Aorta (tissue), 5 donors: ENCODE measurements at places on chromosomes 13 and 19. TPM values are rescaled to one million over a fixed set of nuclear protein-coding genes. Genes with fewer than 3 reads are reported as not detected.

TMEM238 gene
- 2.4 TPM for total RNA-seq

CEACAM1 gene
- total RNA-seq, result 5.1 TPM

ZNF763 gene
- total RNA-seq, result 1.9 TPM

NLRP9 gene
- not detected for total RNA-seq

WDR87 gene
- not detected for total RNA-seq

RDH8 gene
- not detected for total RNA-seq

FREM2 gene
- 0.18 TPM for total RNA-seq

UHRF1 gene
- 3.9 TPM for total RNA-seq

ZNF146 gene
- 44.3 TPM for total RNA-seq

ZSWIM9 gene
- 10.3 TPM for total RNA-seq
